ENCODE measurements at places on chromosomes 1 and 21. TPM values are rescaled to one million over a fixed set of nuclear protein-coding genes. Genes with fewer than 3 reads are reported as not detected.

Gene FAM43B
- total RNA-seq = not detected

- peak; percentile 55 for DNase-seq
Measured at GRCh38 chr1:41483001-41483850, 1.3 kb downstream of the EDN2 start.

DNA sequence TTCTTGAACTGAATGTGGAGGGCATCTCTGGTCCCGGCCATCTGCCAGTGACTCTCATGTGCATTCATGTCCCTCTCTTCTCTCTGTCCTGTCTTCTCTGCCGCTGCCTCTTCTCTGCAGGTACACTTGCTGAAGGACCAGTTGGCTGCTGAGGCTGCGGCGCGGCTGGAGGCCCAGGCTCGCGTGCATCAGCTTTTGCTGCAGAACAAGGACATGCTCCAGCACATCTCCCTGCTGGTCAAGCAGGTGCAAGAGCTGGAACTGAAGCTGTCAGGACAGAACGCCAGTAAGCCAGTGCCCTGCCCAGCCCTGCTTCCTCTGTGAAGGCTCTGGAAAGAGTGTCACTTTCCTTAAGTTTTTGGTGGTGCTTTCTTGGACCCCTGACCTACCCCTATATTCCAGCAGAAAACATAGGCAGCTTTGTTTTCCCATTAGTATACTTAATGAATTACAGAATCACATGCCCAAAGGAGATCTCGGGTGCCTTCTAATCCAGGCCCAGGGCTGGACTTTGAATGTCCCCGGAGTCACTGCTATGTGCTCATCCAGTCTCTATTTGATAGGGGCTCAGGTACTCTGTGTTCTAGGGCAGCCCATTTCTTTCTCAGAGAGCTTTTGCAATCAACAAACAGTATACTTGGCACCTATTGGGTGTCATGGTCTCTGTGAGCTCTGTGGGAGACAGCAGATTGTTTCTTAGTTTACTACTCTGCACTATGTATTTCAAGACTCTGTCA, 11.2 kb downstream of the SPATA46 start:
- no peak for DNase-seq

DNA sequence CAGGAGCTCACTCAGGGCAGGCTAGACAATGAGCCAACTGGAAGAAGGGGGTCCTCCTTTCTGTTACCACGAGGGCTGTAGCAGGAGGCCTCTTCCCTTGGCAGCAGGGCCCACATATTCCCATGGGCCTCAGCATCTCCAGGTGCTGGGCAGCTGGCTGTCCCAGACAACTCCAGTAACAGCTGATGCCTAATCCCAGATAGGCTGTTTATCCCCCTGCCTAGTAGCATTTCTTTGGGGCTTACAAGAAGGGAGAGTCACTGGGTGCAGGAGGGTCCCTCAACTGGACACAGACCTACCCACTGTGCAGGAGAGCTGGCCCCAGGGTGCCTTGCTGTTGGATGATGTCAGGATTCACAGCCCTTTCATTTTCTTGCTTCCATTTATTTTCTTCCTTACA, 278.2 kb downstream of the DSCAM start:
- no peak for DNase-seq

Gene NCAM2
- 0.13 TPM for total RNA-seq

GRCh38 chr1:13549521-13549920, 34.1 kb upstream of the PDPN start:
- no peak for DNase-seq

GRCh38 chr1:40810927-40811326, 27.3 kb downstream of the KCNQ4 start:
- DNase-seq = no peak

- DNase-seq = no peak
Measured at GRCh38 chr1:93738075-93738622, 56.5 kb upstream of the BCAR3 start.

- no peak for DNase-seq
Measured at GRCh38 chr1:97551113-97551512, 369.7 kb downstream of the DPYD start.

DNA sequence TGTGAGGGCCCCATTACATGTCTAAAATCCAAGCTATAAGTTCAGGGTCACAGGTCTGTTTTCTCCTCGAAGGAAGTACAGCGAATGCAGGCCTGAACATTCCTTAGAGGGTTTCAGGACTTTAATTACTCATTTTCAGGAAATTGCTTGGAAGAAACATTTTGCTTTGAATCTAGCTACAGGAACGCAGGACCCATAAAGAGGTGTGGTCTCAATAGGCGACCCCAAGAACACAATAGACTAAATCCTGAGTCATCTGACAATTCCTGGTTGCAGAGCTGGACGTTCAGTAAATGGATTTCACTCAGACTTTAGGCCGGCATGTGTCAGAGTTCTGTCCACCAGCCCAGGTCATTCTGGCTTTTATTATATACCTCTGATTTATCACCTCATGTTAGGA, 1.0 kb upstream of the ERG start:
- DNase-seq = no peak

DNA sequence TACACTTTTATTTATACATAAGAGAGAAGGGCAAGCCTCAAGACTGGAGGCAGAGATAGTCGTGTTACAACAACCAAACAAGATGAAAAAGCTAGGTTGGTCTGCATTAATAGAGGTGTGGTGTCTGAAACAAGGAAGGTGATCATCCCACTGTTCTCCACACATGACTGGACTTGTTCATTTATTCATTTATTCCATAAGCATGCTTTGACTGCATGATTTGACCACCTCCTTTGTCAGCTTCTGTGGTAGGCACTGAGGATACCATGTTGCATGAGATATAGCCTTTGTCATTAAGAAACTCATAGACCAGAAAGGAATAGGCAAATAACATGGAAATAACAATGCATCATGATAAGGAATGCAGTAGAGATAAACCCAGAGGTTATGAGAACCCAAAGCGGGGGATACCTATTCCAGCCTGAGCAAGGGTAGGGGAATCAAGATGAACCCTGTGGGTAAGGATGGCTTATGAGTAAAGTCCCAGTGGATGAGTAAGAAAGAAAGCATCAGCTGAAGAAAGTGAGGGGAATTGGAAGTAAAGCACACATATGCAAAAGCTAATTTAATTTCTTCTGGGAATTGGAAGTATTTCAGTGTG, 173.7 kb upstream of the FGGY start:
- DNase-seq = no peak

DNA sequence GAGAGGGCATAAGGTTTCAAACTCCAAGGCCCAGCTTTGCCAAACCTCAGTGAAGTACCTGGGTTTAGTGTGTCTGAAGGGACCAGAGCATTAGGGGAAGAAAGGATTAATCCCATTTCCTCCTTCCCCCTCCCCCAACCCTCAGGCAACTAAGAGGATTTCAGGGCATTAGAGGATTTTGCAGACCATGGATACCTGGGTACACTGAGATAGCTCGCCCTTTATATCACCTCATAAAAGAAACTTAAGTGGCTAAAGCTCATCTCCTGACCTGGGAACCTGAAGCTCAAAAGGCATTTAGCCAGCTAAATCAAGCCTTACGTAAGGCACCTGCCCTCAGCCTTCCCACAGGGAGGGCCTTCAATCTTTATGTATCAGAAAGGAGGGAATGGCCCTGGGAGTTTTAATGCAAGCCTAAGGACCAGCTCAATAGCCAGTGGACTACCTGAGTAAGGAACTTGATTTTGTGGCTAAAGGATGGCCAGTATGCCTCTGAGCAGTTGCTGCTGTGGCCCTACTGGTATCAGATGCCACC, 26.4 kb upstream of the SMYD3 start:
- no peak for DNase-seq

- DNase-seq = no peak
Measured at GRCh38 chr1:92838519-92838918, 6.7 kb downstream of the RPL5 start.

- no peak for DNase-seq
Measured at GRCh38 chr1:230971771-230972170, 6.9 kb downstream of the TTC13 start.

Gene SLC9C2
- not detected for total RNA-seq

Gene HES4
- 3.9 TPM for total RNA-seq

DNA sequence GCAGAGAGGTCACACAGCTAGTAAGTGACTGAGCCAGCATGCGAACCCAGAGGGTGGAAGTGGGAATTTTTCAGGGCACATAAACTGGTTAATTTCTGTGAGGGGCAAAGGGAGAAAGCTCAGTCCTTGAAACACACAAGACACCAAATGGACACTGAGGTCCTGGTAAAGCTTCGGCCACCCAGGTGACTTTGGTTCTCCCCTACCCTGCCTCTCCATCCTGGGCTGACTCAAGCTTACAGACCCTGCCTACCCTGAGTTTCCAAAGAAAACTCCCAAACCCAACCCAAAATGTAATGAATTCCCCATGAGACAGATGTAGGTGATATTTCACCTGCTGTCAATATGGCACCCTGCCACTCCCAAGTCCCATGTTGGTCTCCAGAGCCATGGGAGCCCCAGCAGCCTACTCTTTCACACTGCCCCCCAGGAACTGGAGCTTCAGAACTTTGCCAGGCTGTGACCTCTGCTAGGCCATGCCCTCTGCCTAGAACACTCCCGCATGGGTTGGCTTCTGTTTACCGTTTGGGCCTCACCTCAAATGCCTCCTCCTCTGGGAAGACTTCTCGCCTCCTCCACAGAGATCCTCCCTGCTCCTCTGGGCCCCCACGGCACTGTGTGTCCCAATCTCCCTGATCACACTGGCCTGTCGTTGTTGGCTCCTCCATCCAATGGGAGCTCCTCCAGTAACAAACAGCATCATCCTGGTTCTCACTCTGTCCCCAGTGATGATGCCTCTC, 3.7 kb upstream of the LRP8 start:
- peak; percentile 25 for DNase-seq

Gene ATP6V1G3
- total RNA-seq = not detected

DNA sequence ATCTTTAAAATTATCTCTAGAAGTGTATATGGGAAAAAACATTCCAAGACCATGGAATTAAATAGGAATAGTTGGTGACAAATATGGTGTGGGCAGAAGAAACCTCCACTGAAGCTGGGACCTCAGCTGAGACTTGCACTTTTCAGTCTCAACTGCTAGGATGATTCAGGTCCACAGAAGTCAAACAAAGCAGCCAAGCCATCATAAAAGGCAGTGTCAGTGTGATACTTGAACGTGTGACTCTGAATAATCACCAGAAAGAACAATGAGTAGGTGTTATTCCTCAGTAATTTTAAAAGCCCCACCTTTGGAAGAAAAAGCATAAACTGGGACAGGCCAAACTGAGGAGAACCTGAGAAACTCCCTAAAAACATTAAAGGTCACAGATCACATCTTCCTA, 90.7 kb downstream of the ZNF281 start:
- no peak for DNase-seq

GRCh38 chr1:61101536-61101935, 19.2 kb downstream of the NFIA start:
- no peak for DNase-seq
